Skeletal muscle cell (primary cell): ENCODE measurements at places on chromosomes 6 and 20.
A peak's percentile ranks its signal among the peaks of the same experiment; 100 is the strongest.

GRCh38 chr6:28683945-28684538 lies 158.4 kb downstream of the GPX5 start:
- no peak for DNase-seq

- DNase-seq, result peak; percentile 21
Measured at GRCh38 chr6:158220786-158221442, 52.8 kb downstream of the GTF2H5 start.

DNA sequence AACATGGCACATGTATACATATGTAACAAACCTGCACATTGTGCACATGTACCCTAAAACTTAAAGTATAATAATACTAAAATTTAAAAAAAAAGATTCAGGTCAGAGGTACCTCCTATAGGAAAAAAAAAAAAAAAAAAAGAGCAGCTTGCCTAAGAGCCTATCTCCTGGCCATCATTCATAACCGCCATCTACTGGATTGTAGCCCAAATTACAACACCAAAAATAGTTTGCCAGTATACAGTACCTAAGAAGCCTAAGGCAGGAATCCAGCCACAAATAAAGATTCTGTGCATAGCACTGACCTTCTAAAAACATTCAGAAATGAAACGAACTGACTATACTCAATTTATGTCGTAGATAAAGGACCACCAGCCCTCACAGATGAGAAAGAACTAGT lies 438.4 kb upstream of the ADGRB3 start:
- peak; percentile 6 for DNase-seq

GRCh38 chr6:13367396-13367795 lies 39.1 kb upstream of the TBC1D7 start:
- DNase-seq, result no peak

GRCh38 chr6:47187893-47188587 lies 121.7 kb downstream of the TNFRSF21 start:
- DNase-seq, result no peak

DNA sequence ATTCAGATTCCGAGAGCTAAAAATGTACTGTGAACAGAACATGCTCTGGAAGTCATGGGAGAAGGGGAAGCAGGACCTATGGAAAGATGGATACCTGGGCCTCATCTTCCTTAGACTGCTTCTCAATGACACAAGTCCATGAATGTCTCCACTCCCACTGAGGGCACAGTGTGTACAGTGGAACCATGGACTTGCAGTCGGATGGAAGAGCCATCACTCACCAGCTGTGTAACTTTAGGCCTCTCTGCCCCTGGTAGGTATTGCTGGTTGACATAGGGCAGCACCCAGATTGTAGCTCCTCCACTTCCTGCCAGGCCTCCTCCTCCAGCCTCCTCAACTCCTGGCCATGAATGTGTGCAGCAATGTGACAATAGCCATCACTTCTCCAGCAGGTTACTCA lies 52.5 kb downstream of the MAFB start:
- no peak for DNase-seq

GRCh38 chr6:157614026-157614568 lies 208.9 kb upstream of the SNX9 start:
- DNase-seq, result no peak

GRCh38 chr20:24828992-24829648 lies 119.9 kb upstream of the CST7 start:
- no peak for DNase-seq

- DNase-seq, result no peak
Measured at GRCh38 chr20:63114693-63115311, 101.1 kb downstream of the YTHDF1 start.

- DNase-seq, result peak; percentile 69
Measured at GRCh38 chr20:35619196-35620095, 3.8 kb downstream of the SPAG4 start.

- DNase-seq, result no peak
Measured at GRCh38 chr6:26129656-26130055, 42.4 kb downstream of the HFE start.

DNA sequence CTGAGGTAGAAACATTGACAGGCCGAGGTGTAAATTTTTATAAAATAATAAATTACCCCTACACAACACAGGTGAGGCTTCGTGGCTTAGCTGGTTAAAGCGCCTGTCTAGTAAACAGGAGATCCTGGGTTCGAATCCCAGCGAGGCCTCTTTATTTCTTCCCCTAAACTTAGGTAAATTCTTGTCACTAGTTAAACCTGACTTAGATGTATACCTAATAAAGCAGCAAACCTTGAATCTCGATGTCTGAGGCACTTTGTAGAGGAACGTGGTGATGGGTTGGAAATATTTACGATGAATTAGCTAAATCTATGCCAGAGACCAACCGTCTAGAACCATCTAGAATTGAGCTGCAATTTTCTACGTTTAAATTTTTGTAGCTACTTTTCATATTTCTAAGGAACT lies 185.6 kb downstream of the OR2B2 start:
- DNase-seq, result no peak

DNA sequence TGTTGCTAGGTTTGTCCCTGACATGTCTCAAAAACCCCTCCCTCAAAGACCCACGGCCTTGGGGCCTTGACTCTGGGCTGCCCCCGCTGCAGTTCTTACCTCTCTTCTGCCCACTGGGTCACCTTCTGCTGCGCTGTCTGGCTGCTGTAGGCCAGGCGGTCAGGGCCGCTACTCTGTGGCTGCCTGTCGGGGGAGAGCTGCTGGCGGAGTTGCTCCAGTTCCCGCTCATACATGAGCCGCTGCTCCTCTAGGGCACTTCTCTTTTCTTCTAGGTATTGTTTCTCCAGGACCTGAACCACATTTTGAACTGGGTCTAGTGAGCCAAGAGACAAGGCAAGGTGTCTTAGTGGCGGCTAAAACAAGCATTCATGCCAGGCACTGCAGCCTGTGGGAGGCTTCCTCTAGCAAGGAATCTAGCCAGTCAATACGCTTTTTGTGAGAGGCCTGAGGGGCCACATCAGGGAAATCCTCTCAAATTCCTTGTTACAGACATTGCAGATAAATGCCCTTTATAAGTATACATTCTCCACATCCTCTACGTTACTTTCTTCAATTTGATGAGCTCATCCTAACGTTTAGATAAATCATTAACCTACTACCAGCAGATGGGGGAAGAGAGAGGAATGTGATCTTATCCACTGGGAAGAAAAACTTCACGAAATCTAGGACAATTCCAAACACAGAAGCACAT lies 110.3 kb upstream of the NUP153 start:
- DNase-seq, result no peak

DNA sequence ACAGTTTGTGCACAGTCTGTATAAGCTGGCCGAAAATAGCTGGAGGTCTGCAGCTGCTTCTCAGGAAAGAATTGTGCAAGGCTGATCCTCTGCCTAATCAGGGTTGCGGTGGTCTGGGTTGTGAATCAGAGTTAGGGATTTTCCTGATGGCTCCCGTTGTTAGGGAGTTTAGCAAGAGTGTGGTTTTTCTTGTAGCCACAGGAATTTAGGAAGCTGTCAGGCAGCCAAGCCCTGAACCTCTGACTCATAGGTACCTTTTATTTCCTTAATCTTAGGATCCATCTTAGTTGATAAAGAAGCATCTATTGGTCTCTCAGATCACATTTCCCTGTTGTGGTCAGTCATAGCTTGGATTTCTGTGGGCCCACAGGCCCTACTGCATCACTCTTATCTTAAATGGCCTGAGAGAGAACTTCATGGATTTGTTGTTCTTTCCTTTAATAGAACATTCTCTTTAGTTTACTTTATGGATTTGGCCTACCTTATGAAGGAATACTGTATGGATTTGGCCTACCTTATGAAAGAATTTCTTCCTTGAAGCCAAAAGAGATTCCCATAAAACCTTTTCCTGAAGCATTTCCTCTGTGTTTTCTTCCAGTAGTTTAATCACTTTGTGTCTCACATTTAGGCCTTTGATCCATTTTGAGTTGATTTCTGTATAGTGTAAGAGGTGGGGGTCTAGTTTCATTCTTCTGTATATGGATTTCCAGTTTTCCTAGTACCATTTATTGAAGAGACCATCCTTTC lies 10.3 kb downstream of the KIF25 start:
- DNase-seq, result peak; percentile 98

GRCh38 chr6:130138116-130138908 lies 84.4 kb downstream of the SAMD3 start:
- DNase-seq, result no peak

GRCh38 chr6:134172706-134173365 lies 120.4 kb upstream of the SLC2A12 start:
- DNase-seq, result no peak

GRCh38 chr6:45758787-45759471 lies 256.7 kb downstream of the CLIC5 start:
- no peak for DNase-seq

DNA sequence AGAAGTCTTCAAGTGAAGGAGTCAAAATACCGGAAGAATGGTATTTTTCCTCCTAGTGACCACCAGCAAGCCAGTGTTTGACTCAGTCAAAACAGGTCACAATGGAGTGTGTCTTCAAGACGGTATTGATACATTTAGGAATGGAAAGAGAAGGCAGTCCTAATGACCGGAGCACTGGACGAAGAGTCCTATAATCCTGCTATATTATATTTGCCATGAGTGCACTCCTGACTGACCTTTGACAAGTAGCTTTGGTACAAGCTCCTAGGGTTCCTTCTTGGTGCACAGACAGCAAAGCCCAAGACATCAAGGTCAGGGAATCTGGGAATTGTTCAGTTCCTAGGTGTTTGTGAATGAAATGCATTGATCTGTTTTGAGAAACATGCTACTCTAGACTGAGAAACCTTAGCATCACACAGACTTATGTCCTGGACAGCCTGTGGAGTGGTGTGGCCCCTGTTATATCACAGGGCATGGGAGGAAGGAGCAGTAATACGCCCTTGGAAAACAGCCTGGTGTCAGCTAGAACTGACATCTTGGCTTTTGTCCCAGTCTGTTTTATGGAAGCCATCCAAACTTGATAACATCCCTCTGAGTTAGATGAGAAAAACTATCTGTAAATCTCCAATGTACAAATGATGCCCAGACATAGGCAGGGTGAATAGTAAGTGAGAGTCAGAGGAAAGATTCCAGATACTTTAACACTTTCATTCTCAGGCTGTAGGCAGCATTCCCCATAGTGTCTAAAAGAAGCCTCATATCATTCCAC lies 18.5 kb downstream of the NOX3 start:
- no peak for DNase-seq

GRCh38 chr6:142822842-142823241 lies 122.1 kb downstream of the HIVEP2 start:
- no peak for DNase-seq

DNA sequence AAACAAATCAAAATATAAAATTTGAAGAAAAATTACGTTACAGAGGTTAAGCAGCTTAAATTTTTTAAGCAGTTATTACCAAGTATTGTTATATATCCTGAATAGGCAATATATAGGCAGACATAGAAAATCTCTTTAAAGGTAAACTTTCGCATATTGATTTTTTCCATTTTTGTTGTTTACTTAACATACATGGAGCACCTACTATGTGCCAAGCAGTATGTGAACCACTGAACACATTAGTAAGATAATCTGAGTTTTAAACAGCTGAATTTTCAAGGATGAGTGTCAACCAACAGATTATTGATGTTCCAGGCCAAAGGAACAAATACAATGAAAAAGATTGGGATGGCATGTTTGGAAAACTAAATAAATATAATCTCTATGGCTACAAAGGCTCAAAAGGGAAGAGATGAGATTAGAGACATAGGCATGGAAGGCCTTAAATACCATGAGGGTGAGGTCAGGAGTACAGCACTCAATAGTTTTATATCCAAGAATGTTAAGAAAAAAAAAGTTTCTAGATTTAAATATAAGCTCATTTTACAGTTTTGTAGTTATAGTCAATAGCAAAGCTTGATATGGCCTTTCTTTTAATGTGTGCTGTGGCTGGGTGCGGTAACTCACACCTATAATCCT lies 277.5 kb downstream of the PTPRK start:
- no peak for DNase-seq

DNA sequence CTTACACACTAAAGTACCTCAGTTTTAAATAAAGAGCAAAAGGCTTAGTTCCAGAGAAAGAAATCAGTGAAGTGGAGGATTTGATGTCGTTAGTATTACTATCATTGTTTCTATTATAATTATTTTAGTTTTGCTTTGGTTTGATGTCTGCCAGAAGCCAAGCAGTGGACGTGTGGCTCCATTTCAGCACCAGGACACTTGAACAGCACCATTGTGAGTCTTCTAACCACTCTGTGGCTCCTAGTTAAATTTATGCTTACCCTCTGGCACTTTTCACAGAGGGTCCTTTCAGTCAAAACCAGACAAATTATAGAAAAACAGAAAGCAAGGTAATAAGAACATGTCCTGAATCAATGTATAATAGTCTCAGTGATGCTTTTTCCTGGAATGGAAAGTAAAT lies 3.4 kb downstream of the COL9A1 start:
- no peak for DNase-seq

- no peak for DNase-seq
Measured at GRCh38 chr6:30798494-30798893, 54.1 kb upstream of the IER3 start.

DNA sequence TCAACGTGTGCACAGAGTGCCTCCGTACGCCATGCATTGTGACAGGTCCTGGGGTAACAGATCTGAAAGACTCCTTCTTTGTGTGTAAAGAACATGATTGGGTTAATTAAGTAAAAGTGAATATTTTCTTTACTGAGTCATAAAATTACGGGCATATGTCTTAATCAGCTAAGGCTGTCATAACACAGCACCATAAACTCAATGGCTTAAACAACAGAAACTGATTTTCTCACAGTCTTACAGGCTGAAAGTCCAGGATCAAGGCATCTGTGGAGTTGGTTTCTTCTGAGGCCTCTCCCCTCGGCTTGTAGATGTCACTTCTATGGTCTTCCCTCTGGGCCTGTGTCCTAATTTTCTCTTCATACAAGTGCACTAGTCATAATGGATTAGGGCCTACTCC lies 176.9 kb downstream of the MTFR2 start:
- no peak for DNase-seq

- DNase-seq, result no peak
Measured at GRCh38 chr6:16238057-16238962, at the start of gene GMPR. Gene GMPR (plus strand): TSS chr6:16238587. CDS start chr6:16238694, 107 bp downstream.

DNA sequence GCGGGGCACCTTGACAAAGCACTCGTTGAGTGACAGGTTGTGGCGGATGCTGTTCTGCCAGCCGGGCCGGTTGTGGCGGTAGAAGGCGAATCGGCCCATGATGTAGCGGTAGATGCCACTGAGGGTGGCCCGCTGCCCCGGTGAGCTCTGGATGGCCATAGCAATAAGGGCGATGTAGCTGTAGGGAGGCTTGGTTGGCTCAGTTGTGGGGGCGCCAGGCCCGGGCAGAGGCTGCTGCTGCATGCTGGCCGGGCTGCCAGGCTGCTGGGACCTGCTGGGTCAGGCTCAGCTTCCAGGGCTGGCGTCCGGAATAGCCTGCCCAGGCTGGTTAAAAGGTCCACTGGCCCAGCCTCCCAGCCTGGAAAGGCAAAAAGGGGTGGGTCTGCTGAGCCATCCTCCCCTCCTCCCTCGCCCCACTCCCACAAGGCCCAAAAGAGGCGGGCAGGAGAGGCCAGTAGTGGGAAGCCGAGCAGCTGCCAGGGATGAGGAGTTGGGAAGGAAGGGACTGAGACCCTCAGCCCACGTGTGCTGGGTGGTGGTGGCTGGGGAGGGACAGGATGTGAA lies at the start of gene FOXS1:
Gene FOXS1, minus strand, starts transcription at position 305 of the 564 bp plus-strand sequence. Its CDS starts 62 bp downstream, at position 243.
- DNase-seq, result no peak

GRCh38 chr6:5553767-5554166 lies 292.5 kb downstream of the FARS2 start:
- no peak for DNase-seq
